Pulmonary artery endothelial cell (primary cell): ENCODE measurements at places on chromosomes 4 and X. TPM values are rescaled to one million over a fixed set of nuclear protein-coding genes. Genes with fewer than 3 reads are reported as not detected.

EDNRA gene
- total RNA-seq, result 0.07 TPM in 2 replicates

GRCh38 chr4:182083671-182084410 lies 159.4 kb upstream of the TENM3 start:
- no peak for DNase-seq

GRCh38 chr4:36414248-36414647 lies 132.8 kb downstream of the DTHD1 start:
- DNase-seq, result no peak

PPBP gene
- not detected in 2 replicates for total RNA-seq

GAB1 gene
- 7.3 and 16.5 TPM in 2 replicates for total RNA-seq

GRCh38 chr4:69718396-69719271 lies 41.8 kb downstream of the SULT1B1 start:
- no peak for DNase-seq

DNA sequence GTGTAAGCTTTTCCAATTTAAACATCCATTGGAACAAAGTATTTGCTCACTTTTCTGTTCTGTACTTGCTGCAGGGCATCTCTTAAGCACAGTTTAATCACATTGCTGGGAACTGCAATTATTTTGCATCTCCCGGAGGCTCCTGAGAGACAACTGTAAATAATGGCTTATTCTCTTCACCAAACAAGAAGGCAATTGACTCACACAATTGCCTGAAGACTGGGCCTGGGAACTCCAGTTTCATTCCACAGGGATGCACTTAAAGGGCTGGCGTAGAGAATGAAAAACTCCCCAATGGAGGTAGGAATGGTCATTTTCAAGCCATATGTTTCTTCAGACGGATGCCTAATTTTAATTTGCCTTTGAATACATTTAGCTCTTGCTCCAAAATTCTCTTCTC lies 29.5 kb downstream of the TFDP3 start:
- DNase-seq, result no peak

GAGE12F gene
- total RNA-seq, result not detected in 2 replicates
